ENCODE measurements at places on chromosomes 16 and 17.

GRCh38 chr16:83420206-83420760 lies 387.5 kb upstream of the HSBP1 start:
- DNase-seq, result no peak

GRCh38 chr17:18033442-18034099 lies 5.4 kb downstream of the ATPAF2 start:
- DNase-seq, result peak; percentile 65

GRCh38 chr16:72913551-72913950 lies 134.4 kb downstream of the ZFHX3 start:
- no peak for DNase-seq

- no peak for DNase-seq
Measured at GRCh38 chr17:66330646-66331037, 28.2 kb downstream of the PRKCA start.

- no peak for DNase-seq
Measured at GRCh38 chr16:3646348-3646920, 8.1 kb upstream of the DNASE1 start.

DNA sequence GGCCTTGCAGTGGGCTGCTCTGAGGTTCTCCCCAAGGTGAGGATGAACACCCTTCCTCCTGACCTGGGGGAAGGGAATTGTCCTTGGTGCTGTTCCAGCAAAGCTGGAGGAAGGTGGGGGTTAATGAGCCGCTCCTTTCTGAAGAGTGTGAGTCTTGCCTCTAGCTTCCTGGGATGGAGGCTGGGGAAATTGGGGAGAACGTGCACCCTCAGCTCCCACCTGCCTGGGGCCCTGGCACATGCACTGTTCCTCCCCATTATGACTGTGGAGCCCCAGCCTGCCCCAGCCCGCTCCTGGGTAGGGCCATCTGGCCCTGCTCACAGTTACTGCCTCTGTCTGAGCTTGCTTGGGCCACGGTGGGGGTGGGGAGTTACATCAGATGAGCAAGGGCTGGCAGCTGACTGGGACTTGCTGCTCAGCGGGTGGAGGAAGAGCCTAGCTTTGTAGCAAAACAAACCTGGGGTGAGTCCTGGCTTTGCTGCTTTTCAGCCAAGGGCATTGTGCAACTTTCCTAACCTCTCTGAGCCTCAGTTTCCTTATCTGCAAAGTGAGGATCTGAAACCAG lies 11.1 kb downstream of the TNS4 start:
- no peak for DNase-seq

GRCh38 chr16:57146040-57146647 lies 39.7 kb downstream of the PSME3IP1 start:
- DNase-seq, result no peak

DNA sequence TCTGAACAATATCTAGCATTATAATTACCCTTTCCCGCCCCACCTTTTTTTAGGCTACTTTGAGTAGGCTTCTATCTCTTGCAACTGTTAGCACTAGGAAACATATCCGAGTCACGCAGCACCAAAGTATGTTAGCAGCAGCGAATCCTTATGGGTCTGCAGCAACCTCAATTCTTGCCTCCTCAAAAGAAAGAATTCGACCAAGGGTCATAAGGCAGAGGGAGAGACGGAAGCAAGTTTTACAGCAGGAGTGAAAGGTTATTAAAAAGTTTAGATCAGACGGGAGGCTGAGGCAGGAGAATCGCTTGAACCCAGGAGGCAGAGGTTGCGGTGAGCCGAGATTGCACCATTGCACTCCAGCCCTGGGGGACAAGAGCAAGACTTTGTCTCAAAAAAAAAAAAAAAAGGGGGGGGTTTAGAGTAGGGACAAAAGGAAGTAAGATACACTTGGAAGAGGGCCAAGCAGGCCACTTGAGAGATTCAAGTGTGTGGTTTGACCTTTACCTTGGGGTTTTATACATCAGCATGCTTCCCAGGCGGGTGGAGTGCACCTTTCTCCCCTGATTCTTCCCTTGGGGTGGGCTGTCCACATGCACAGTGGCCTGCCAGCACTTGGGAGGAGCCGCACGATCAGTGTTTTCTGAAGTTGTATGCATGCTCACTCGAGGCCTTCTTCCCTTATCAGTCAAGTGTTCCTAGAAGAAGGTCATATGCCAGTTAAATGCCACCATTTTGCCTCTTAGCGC lies 67.7 kb downstream of the HLF start:
- no peak for DNase-seq
